Right ventricle myocardium inferior (tissue), 1 donor: ENCODE measurements at places on chromosomes 13 and 19. TPM values are rescaled to one million over a fixed set of nuclear protein-coding genes. Genes with fewer than 3 reads are reported as not detected.

GRCh38 chr13:49635599-49636433 lies 7.5 kb downstream of the ARL11 start:
- no peak for DNase-seq

DNA sequence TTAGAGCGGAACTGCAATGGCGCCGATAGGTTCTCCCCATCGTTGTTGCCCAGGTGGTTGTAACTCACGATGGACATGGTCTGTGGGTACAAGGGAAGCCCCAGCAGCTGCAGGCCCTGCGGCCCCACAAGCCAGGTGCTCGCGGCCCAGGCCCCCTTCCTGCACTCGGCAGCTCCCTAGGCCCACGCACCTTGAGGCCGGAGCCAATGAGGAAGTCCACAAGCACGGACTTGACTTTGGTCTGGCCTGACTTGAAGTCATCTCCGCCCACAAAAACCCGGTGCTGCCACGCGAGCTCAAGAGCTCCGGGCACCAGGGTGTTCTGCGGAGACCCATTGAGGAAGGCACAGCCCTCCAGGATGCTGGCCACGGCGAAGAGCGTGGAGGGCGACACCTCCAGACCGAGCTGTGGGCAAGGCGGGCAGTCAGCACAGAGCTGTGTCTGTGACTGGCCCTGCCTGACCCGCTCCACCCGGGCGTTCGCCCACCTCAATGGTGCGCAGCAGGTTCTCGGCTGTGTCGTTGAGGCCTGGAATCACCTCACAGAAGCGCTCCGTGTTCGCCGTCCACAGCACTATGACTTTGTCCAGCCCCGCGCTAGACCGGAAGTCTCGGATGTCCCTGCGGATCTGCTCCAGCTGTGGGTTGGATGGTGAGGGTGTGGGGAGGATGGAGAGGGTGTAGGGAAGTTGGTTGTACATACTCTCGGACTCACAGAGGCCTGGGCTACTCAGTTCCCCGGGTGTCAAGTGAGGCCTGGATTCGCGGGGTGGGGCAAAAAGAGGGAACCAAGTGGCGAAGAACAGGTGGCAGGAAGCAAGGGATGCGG lies 1.9 kb downstream of the ISYNA1 start:
- peak; percentile 53 for DNase-seq

DNA sequence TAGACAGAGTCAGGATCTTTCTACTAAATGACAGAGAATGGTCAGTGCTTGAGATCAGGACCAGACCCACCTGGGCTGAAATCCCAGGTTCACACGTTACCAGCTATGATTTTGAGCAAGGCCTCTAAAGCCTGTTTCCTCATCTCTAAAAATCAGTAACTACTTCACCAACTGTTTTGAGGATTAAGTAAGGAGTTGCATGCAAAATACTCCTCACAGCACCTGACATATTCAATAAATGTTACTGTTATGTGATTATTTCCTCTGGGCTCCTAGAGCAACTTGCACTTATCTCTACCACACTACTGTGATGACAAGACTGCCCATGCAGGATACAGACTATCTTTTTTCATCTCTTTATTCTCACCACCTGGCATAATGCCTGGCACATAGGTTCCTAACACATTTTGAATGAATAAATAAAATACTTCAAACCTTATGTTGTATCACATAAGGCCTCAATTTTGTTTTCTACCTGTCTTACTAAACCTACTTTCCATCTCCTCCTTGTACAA lies 1.8 kb downstream of the KATNAL1 start:
- no peak for DNase-seq

DNA sequence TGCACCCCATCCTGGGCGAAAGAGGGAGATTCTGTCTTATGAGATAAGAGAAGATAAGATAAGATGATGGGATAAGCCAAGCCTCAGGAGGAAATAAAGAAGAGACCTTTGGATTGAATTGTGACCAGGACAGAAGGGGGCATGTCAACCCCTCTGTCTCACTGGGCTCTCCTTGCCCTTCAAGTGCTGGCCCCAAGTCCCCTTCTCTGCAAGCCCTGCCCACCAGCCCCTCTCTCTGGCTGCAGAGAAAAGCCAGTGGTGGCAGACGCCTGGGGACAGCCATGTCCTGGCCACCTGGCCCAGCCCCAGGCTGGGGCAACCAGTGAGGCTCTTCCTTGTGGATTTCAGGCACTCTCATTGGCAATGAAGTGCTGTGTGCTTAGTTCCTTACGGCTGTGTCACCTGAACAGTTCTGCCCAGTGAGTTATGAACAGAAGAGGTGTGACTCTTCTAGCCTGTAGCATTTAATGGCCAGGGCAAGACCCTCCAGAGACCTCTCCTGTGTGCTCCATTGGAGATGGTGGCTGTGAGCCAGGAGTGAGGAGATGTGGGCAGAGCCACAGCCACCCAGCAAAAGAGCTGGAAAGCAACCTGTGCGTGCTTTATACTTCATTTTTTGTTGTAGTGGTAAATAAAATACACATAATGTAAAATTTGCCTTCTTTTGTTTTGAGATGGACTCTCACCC lies 6.1 kb upstream of the BTBD2 start:
- DNase-seq: no peak

ZNF285 gene
- 4.9 TPM for total RNA-seq

DNA sequence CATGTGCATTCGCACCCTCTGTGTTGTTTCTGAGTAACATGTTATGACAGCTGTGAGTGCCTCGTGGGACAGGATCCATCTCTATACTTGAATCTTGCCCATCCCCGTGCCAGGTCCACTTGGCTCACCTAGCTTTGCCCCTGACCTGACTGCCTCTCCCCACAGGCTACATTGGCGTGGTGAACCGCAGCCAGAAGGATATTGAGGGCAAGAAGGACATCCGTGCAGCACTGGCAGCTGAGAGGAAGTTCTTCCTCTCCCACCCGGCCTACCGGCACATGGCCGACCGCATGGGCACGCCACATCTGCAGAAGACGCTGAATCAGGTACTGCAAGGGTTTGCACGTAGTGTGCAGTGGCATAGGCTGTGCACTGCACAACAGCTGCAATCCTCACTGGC lies 53.2 kb downstream of the TMED1 start:
- peak; percentile 81 for DNase-seq

DNA sequence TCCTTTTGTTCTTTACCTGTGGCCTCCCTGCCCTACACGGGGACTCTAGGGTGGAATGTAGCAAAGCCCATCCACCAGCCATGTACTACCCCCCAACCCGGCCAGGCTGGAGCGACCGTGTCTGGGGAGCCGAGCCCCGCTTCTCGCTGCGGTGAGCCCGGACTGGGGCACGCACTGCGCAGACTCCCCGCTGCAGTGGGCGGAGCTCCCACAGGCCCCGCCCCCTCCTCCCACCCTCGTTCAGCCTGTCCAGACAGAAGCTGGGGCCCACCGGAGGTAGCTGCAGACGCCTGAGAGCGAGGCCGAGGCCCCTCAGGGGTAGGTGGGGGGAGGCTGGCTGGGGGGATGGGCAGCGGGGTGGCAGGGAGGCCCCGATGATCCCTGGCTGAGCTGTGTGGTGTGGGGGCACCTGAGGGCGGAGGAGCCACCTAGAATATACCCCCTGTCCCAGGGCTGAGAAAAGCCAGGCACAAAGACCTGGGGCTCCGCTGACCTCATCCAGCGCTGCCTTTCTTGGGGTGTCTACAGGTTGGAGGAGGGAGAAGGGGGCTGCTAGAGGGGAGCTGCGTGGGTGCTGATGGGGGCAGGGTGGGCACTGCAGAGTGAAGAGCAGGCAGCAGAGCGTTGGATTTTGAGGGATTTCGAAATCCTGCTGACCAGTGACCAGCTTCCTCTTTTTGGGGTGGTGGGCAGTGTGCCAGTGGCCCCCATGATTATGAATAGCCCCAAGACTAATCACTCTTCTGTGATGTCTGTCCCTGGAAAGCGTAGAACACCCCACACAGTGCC lies 17.3 kb downstream of the PLD3 start:
- DNase-seq: peak; percentile 77

DNA sequence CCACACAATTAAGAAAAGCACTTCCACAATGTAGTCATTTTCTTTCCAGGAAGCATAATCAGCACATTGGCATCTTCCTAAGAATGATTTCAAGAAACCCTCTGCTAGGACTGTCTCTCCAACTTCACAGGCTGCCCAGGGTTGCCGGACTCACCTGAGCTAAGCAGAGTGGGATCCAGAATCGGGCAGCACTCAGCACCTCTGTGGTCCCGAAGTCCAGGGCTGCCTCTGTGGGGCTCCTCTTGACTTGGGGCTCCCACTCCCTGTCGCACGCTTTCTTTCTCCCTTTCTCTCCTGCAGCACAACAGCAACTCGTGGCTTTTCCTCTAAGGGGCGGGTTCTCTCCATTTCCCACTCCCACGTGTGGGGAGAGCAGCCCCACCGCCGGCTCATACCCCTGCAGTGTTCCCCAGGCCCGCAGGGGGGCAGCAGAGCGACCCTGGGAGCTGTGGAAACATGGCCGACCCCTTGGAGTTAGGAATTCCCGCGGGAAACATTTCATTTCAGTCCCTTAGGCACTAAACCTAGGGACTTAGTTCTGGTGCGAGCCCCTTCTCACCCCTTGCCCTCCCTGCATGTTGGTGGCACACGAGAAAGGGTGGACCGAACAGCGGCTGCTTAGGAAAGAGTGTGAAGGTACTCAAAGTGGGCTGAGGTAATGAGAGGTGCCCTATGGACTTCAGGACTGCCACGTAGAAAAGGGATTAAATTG lies at the start of gene TMEM272:
Gene TMEM272, minus strand, starts transcription at position 316 of the 712 bp plus-strand sequence. CDS start 6,647 bp downstream, outside the sequence.
- DNase-seq: peak; percentile 77

GRCh38 chr13:110625771-110626321 lies 10.5 kb downstream of the NAXD start:
- DNase-seq: no peak

- no peak for DNase-seq
Observed at GRCh38 chr13:73715114-73715910, 418.9 kb downstream of the KLF12 start.

- no peak for DNase-seq
Observed at GRCh38 chr19:33134571-33135041, 2.7 kb downstream of the WDR88 start.

CATSPERD gene
- not detected for total RNA-seq
